ENCODE measurements at places on chromosomes 6 and 20.
A peak's percentile ranks its signal among the peaks of the same experiment; 100 is the strongest.

GRCh38 chr6:41636833-41637193, 1.5 kb upstream of the MDFI start:
- peak; percentile 69 for DNase-seq

- DNase-seq: no peak
Measured at GRCh38 chr6:88815491-88815890, 147.9 kb downstream of the RNGTT start.

GRCh38 chr6:13286181-13286580, 42.2 kb downstream of the TBC1D7 start:
- no peak for DNase-seq

DNA sequence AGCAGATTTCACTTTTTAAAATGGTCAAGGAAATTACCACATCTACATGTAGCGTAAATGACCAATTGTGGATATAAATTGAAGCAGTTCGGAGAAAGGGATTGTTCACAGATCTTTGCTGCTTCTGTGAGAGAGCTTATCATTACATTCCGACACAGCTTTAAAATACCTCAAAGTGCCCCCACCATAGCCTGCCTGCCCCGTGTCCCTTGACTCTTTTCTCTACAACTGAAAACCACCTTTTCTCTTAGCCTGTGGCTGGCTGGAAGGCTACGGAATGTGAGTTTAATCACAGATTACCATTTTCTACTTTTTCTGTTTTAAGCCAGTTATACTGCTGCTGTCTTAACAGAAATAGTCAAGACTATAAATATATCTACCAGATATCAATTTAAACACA, 347.2 kb upstream of the MAP3K7 start:
- DNase-seq: no peak

- DNase-seq: peak; percentile 89
Measured at GRCh38 chr20:45933266-45934045, 1.0 kb upstream of the PCIF1 start.

DNA sequence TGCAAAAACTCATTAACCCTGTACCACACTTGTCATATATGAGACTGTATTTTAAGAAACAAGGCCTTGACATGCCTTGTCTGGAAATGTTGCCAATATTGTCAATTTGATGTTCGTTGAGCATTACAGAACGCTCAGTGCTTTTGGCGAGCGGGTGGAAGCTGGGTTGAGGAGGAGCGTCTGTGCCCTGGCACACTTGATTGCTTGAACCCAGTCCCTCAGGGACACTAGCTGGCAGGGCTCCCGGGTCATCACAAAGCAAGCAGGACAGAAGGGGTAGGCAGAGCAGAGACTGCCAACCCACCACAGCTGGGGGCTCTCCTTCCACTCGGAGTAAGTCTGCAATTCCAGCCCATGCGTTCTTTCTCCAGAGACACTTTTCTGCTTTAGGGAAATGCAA, 286.3 kb downstream of the KHDC1L start:
- DNase-seq: no peak

- no peak for DNase-seq
Measured at GRCh38 chr20:63957690-63958441, 1.6 kb upstream of the UCKL1 start.

GRCh38 chr6:137589067-137589848, 95.1 kb upstream of the OLIG3 start:
- DNase-seq: no peak

- DNase-seq: no peak
Measured at GRCh38 chr20:44461803-44462174, 13.9 kb upstream of the TTPAL start.

GRCh38 chr6:166667796-166668610, 41.0 kb upstream of the RPS6KA2 start:
- no peak for DNase-seq

DNA sequence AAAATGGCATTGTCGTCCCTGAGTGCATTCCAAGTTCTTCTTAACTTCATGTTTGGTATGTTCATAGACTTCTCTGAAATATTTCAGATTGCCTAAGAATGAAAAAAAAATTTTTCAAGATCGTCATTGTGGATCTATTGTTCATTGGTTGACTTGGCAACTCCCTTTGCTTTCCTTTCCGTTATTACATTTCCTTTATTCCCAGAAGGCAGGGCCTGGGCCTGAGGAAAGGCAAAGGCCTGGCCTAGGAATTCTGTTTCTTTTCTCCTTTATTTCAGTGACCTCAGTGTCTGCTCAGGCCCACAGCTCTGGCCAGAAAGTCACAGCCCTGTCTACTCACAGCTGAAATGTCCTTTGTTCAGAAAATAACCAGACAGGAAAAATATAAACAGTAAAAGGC, 401.6 kb upstream of the PLCB4 start:
- no peak for DNase-seq

- no peak for DNase-seq
Measured at GRCh38 chr20:53769041-53769440, 175.4 kb upstream of the ZNF217 start.

GRCh38 chr6:50778696-50779095, 40.0 kb upstream of the TFAP2B start:
- no peak for DNase-seq

DNA sequence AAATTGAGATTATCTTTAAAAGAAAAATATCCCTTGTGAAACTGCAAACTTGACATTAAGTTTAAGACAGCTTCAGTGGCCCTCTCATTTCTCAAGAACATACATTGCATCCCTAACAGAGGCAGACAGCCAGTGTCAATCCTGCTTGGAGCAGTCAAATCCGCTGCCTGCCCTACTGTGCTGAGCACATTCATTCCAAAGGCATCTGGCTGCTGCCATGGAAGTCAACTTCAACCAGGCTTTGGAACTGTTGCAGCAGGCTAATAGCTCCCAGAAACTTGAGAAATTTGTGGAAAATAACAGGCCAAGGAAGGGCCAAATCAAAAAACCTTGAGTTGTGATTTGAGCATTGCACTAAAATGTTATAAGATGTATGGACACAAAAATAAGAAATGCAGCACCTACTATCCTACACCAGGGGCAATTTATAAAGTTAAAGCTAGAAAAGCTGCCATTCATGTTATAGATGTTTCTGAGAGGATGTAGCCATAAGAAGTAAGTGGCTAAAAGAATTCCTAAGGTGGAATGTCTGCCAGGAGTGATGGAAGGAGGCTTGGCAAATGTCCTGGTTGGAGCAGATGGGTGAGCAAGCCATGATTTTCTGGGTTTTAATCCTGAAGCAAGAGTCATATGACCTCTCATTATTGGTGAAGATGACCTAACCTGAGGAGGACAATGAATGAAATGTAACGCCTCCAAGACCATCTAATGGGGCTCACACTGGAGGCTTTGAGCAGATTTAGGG, 31.4 kb upstream of the HAO1 start:
- DNase-seq: no peak

DNA sequence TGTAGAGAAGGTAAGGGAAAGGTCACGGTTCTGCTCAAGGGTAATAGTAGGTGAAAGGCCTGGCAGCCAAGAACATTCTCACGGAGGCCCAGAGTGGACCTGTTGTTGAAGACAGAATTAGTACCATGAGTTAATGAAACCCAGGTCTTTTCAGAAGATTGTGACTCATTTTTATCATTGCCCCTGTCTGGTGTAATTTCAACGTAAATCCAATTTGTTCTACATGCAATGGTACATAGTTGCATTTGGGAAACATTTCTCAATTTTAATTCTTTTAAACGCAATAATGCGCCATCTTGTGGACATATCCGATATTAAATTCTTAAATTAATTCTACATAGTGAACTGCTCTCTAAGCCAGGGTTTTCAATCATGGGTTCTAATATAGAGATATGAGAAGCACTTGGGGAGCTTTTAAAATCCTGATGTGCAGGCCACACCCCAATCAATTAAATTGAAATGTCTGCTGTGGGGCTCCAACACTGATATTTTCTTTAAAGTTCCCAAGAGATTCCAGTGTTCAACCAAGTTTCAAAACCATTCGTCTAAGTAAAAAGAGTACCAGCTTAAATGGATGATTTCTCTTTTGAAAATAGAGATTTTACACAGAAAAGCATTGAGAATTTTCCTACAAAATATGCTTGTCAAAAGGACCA, 257.4 kb downstream of the PLCB1 start:
- DNase-seq: no peak

- DNase-seq: no peak
Measured at GRCh38 chr6:100599088-100599770, 134.5 kb upstream of the SIM1 start.

- DNase-seq: no peak
Measured at GRCh38 chr6:91569071-91569470, 982.2 kb upstream of the MAP3K7 start.

DNA sequence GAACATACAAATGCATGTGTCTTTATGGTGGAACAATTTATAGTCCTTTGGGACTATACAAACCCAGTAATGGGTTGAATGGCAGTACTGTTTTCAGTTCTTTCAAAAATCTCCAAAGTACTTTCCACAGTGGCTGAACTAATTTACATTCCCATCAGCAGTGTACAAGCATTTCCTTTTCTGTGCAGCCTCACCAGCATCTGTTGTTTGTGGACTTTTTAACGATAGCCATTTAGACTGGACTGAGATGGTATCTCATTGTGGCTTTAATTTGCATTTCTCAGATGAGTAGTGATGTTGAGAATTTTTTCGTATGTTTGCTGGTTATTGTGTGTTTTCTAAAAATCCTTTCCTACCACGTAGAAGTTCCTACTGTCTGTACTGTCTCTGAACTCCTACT, 327.2 kb upstream of the ZFP64 start:
- DNase-seq: no peak

- no peak for DNase-seq
Measured at GRCh38 chr6:37099442-37099841, 70.5 kb upstream of the PIM1 start.

GRCh38 chr6:14828201-14828611, 417.7 kb upstream of the JARID2 start:
- no peak for DNase-seq

DNA sequence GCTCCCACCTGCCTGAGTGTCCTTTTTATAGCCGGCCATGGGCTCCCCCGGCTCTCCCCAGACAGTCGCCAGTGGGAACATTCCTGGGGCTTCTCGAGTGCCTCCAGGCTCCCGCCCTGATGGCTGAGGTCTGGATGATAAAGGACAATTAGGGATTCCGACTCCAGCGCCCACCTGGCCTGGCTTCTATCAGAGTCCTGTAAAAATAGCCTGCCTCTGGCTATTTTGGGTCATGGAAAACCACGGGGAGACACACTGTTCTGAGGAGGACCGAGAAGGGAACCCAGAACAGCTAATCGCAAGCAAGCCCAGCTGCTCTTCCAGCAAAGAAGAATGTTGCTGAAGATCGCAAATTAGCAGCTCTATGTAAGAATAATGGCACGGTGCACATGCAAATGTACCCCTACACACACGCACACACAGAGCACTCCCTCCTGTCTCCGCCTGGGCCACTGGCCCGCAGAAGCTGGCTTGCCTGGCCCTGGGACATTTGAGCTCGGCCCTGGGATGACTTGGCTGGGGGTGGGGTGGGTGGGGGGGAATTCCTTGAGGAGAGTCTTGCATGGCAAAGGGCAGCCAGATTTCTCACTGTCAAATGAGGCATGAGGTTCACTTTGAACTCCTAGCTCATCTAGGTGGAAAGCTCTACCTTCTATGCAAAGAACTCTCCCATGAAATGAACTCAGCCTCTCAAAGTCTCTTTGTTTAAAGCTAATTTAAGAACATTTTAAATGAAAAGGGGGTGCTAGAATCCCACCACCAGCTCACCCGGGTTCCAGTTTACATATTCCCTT, 55.3 kb downstream of the CTCFL start:
- peak; percentile 86 for DNase-seq

- DNase-seq: peak; percentile 69
Measured at GRCh38 chr20:51767867-51768758, at the start of gene ATP9A. Gene ATP9A (minus strand): TSS chr20:51768390. CDS start chr20:51768369, 21 bp downstream.

DNA sequence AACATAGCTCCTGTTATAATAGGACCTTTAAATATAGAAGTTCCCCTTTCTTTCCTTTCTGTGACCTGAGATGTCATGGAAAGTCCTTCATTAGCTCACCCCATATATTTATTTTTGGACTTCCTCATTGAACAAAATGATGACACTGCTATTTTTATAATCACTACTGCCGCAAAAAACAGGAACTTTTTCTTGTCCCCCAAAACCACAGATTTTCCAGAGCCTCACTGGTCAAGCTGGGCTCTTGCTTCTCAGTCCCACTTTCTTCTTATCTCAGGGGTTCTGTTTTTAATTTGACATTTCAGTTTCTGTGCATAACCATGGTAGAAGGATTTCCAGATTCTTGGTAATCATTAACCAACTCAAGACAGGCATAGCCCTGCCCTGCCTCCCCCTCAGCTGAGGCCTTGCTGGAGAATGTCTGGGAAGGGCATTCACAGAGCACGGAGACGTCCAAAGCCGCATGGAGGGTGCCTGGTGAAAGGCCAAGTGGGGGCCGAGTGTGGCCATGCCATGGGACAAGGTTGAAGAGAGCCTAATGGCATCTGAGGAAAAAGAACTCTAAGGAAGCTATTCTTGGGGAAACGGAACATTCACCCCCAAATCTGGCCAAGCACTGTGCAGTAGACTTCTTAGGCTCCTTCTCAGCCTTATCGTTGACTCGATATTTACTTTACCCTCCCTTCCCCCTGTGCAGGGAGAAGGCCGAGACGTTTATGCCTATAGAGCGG, 73.7 kb downstream of the EDN1 start:
- no peak for DNase-seq

- no peak for DNase-seq
Measured at GRCh38 chr6:138526822-138527235, 27.5 kb upstream of the NHSL1 start.

DNA sequence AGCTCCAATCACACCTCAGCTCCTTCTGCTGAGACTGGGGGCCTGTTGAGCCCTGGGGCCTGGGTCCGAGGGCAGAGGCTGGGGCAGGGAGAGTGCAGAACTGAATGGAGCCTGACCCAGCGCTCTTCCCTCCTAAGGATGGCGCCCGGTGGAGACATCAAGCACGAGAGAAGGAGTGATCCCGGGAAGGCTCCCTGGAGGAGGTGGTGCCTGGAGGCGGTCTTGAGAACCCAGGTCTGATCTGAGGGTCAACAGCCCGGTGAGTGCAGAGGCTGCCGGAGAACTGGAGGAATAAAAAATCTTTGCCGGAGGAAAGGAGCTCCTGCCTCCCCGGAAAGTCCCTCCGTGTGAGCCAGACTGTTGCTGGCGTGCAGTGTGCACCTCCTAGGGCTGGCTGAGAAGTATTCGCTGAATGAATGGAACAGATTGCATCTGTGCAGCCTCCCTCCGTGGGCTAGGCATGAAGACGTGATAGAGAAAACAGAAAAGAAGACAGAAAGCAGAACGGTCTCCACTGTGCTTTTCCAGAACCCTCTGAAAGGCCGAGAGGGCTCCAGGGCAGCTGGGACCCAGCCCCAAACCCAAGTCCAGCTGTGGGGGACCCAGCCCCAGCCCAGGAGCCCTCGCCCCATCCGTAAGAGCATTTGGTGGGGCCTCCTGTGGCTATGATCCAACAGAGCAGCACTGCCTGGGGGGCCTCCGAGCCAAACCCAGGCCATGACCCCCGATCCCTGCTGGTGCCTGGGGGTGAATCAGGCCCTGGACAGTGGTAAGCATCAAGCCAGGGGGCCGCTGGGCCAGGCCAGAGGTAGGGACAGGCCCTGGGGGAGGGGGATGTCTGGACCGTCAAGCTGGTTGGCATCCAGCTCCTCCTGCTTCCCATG, 6.9 kb upstream of the HRH3 start:
- DNase-seq: no peak

DNA sequence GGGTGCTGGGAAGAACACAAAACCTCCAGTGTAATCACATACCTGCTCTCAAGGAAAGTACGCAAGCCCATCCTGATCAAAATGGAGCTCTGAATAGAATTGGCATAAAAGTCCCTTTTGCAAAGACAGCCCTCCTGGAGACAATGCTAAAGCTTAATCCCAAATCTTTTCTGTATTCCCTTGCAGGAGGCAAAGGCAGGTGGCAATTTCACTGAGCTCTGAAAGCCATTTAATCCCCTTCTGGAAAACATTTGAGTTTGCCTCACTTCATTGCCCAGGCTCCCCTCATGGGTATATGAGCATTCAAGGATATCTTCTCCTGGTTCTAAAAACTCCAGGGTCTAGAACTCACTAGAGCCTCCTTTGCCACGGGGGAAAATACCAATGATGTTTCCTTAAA, 310.2 kb upstream of the CNR1 start:
- no peak for DNase-seq

All from sigmoid colon (tissue), 7 donors.